ENCODE measurements at places on chromosomes 1 and 21.
A peak's percentile ranks its signal among the peaks of the same experiment; 100 is the strongest.

GRCh38 chr1:111990878-111991718 lies 1.6 kb upstream of the KCND3 start:
- peak; percentile 83 for DNase-seq

- DNase-seq: peak; percentile 87
Measured at GRCh38 chr21:39385299-39386145, 36.6 kb upstream of the HMGN1 start.

- peak; percentile 76 for DNase-seq
Measured at GRCh38 chr1:152110365-152110859, 4.8 kb downstream of the TCHH start.

DNA sequence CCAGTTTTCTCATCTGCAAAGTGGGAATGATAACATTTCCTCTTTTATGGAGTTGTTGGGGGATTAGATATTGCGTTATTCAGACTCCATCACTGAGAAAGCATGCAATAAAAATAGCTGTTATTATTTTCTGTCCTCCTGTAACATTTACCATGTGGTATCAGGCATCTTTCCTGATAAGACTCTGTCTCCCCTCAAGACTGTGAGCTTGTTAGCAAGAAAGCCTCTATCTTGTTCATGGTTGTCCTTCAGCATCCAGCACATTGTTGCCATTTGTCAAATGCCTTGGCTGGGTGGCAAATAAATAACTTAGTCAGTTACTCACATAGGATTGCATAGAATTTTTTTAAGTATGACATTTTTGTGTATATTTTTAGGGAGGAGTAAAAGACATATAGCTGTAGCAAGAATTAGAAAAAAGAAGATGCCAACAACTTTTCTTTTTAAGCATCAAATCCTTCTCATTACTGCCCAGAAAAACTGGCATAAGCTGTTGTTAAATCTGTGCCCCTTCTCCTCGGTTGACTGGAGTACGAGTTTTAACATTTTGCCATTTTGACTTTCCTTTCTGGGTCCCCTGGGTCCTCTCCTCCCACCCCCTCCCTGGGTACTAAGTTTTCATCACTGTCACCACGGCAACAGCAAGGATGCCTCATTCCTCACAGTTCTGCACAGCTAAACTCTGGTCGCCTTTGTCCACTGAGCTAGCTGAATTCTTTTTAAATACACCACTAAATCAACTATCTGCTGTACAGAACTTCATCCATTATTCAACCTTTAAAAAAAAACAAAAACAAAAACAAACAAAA lies 1.0 kb upstream of the JAM2 start:
- DNase-seq: no peak

GRCh38 chr1:245016700-245017099 lies 138.1 kb upstream of the KIF26B start:
- no peak for DNase-seq

- no peak for DNase-seq
Measured at GRCh38 chr21:31929548-31929947, 56.7 kb downstream of the HUNK start.

DNA sequence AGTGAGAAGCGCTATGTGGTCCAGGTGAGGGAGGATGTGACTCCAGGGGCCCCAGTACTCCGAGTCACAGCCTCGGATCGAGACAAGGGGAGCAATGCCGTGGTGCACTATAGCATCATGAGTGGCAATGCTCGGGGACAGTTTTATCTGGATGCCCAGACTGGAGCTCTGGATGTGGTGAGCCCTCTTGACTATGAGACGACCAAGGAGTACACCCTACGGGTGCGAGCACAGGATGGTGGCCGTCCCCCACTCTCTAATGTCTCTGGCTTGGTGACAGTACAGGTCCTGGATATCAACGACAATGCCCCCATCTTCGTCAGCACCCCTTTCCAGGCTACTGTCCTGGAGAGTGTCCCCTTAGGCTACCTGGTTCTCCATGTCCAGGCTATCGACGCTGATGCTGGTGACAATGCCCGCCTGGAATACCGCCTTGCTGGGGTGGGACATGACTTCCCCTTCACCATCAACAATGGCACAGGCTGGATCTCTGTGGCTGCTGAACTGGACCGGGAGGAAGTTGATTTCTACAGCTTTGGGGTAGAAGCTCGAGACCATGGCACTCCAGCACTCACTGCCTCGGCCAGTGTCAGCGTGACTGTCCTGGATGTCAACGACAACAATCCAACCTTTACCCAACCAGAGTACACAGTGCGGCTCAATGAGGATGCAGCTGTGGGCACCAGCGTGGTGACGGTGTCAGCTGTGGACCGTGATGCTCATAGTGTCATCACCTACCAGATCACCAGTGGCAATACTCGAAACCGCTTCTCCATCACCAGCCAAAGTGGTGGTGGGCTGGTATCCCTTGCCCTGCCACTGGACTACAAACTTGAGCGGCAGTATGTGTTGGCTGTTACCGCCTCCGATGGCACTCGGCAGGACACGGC lies 2.2 kb downstream of the CELSR2 start:
- peak; percentile 2 for DNase-seq

- no peak for DNase-seq
Measured at GRCh38 chr1:8365661-8366362, 47.9 kb downstream of the SLC45A1 start.

GRCh38 chr1:228837817-228838716 lies 102.8 kb downstream of the RHOU start:
- DNase-seq: peak; percentile 89

DNA sequence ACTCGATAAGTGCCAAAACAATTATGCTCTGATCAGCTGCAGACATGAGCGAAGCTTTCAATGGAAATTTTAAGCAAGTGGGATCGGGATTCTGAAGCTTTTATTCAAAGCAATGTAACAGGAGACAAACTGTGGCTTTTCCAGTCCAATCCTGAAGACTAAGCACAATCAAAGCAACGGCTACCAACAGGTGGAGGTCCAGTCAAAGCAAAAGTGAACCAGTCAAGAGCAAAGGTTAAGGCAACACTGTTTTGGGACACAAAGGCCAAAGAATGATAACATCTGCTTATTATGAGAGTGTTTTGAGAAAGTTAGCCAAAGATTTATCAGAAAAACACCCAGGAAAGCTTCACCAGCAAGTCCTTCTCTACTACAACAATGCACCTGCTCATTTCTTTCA lies 170.1 kb downstream of the SEC16B start:
- no peak for DNase-seq

DNA sequence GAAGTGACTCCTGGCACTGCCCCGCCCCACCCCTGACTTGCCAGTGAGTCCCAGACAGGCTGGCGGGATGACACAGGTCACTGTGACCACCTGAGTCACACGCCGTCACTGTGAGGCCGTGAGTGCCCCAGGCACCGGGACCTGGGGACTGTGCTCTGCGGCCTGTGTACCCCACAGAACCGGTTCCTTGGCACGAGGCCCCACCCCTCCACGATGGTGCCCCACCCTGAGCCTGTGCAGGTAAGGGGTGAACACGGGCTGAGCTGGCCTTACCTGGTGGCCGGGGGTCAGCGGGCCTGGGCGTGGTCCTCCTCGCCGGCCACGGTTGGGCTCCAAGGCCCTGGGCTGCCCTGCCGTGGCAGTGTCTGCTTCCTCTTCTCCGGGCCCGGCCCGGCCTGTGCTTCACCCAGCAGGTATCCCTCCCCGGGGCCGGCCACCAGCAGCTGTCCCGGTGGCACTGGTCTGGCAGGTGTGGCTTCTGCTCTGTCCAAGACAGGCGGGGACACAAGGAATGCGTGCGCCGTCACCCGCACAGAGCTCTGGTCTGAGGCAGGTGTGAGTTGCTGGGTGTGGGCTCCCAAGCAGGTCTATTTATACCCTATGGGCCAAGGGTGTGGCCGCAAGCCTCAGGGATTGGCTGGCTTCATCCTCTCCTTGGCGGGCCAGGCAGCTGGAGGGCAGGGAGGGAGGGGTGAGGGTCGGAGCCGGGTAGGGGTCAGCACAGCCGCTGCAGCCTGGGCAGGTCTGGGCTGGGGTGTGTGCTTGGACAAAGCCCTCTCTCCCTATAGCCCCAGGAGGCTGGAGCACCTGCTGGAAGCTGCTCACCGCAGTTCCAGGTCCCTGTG lies at the start of gene RNF223:
Gene RNF223 (minus strand): TSS at position 564 of the 845 bp plus-strand sequence. CDS start 1,740 bp downstream, outside the sequence.
- DNase-seq: no peak

DNA sequence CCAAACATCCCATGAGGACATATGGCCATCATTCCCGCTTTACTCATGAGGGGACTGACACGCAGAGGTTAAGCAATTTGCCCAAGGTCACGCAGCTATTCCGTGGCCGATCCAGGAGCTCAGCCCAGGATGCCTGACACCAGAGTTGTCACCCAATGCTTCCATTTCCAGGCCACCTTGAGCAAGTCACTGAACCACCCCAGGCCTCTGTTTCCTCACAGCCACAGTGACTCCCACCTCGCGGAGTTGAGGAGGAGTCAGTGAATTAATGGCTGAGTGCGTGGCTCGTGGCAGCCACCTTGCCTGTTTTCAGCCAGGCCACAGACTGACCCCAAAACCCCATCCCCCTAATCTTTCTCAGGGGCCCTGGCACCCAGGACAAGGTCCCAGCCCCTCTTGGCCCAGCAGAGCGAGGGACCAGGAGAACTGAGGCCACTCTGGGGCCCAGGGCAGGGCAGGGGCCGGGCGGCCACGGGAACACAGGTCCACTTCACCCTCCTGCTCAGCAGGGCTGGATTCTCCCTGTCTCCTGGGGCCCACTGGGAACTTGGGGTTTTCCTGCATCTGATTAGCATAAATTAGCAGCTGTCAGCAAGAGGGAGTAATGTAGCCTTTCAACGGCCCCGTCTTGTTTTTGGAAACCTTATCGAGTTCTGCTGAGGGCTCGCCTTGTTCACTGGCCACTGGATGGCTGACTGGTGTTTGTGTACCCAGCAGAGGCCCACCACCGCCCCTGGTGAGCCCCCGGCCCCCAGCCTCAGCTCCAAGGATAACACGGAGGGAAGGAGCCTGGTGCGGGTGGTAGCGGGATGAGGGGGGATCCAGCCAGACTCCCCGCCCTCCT lies 19.7 kb upstream of the LAPTM5 start:
- DNase-seq: no peak

- no peak for DNase-seq
Measured at GRCh38 chr1:206893380-206893779, 3.9 kb upstream of the IL24 start.

DNA sequence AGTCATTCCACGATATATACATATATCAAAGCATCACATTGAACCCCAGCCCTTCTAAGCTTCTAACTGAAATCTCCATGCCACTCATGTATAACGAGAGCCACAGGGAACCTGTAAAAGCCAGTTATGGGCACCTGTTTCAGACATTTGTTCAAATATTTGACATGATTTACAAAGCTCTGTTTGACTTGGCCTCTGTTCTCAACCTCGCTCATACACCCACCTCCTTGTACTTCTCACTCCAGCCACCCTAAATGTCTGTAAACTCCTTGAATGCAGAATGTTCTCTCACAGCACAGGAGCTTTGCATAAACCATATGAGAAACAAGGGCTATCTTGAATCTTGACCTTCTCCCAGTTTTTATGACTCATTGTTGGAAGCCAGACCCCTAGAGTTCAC lies 36.9 kb upstream of the CD2 start:
- no peak for DNase-seq

GRCh38 chr1:218660678-218661053 lies 315.5 kb downstream of the TGFB2 start:
- peak; percentile 84 for DNase-seq

DNA sequence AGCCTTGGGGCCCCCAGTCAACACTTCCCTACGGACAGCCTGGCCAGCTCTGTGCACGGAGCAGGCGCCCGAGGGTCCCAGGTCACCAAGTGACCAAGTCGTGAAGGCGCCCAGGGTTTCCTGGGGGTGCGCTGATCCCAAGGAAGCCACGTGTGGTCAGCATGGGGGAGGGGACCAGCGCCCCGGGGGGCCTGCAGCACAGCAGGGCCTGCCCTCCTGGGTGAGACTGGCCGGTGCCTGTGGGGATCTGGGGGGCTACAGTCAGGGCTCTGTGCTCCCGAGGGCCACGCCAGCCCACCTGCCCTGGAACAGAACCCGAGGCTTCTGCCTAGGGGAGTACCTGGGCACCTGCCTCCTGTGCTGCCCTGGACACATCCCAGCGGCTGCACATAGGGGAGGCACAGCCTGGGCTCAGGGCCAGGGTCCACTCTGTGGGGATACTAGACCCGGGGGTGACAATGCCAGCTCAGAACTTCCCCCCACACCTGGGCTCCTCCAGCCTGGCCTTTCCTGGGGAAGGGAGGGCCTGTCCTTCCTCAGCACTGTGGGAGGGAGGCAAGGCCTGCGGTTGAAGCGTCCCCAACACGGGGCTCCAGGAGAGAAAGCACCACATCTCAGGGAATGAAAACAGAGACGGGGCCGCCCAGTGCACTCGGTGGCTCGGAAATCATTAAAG lies 6.2 kb upstream of the POFUT2 start:
- DNase-seq: peak; percentile 39

GRCh38 chr1:65083263-65083896 lies 64.6 kb upstream of the AK4 start:
- peak; percentile 28 for DNase-seq

DNA sequence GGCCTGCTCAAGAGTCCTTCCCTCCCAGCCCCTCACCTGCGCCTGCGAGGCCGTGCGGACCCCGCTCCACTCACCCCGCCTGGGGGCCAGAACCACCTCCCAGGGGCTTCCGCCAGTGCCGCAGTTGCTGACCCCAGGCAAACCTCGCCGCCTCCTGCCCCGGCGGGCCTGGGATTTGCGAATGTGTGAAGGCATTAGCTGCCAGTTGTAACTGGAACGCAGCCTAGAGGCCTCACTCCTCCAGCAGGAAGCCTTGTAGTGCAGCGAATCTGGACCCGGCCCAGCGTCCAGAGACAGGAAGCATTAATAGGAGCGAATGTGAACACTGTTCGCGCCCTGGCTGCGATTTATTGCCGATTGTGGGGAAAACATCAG lies 140.9 kb upstream of the ARHGEF16 start:
- DNase-seq: peak; percentile 91

- no peak for DNase-seq
Measured at GRCh38 chr1:34842952-34843371, 16.6 kb downstream of the SMIM12 start.

DNA sequence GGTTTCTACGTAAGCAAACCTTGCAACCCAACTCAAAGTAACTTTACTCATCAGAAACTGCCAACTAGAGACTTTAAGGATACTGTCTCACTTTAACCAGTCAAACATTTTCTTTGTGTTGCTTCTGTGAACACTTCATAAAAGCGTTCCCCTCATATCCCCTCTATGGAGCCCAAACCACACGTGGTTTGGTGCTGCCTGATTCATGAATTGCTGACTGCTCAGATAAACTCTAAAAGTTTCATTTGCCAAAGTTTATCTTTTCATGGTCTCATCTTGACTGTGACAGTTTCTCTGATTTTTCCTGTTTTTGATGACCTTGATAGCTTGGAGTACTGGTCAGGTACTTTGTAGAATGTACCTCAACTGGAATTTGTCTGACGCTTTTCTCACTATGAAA lies 14.6 kb upstream of the RWDD3 start:
- no peak for DNase-seq
